ENCODE measurements at places on chromosomes 12 and 14.
A peak's percentile ranks its signal among the peaks of the same experiment; 100 is the strongest.

DNA sequence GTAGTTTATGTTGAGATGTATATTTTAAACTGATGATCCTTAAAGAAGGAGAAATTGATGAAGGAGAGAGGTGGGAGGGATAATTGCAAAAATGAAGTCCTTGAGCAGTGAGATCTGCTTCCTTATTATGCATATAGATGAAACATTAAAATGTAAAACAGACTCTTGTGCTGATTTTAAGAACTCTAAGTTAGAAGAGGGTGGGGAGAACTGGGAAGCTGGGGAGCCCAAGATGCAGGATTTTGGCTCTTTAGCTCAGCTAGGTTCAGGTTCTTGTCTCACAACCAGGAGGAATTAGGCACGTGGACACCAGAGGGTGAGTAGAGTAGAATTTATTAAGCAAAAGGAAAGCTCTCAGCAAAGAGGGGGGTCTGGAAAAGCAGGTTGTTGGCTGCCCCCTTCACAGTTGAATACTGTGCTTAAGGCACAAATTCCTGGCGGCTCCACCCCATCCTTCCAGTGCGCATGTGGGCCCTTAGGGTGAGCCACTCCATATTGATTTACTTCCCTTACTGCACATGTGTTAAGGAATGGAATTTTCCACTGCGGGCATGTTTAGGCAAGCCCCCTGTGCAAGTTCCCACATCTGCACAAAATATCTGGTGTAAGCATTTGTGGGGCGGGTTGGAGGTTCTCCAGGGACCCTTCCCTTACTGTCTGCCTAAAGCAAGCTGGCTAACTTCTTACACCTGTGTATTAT is 141.9 kb downstream of the BICD1 start:
- DNase-seq: no peak

GRCh38 chr12:104494793-104495158 is 38.0 kb downstream of the CHST11 start:
- no peak for DNase-seq

DNA sequence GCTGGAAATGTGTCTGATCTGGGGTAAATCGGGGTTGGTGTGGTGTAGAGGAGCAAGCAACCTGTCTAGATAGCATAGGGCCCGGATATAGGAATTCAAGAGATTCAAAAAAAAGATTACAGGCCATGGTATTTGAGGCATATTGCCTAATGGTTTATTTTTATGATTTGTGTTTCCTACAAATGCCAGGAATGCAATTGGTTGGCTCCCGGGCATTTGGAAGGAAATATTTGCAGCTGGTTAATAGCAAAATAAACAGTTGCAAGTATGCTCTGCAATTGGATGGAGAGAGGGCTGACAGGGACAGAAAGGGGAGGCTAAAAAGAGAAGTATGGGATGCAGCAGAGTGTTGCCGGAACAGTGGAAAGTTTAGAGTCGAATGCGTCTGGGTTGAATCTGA is 315.6 kb upstream of the ATP2B1 start:
- DNase-seq: no peak

GRCh38 chr14:102096569-102097188 is 9.8 kb upstream of the HSP90AA1 start:
- DNase-seq: peak; percentile 86

DNA sequence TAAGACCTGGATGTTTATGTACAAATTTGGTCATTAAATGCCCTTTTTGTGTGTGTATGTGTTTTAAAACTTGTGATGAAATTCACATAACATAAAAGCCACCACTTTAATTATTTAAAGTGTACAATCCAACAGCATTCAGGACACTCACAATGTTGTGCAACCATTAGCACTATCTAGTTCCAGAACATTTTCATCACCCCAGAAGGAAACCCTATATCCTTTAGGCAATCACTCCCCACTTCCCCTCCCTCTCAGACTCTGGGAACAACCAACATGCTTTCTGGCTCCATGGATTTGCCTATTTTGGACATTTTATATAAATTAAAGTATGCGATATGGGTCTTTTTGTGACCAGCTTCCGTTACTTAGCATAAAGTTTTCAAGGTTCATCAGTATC is 124.6 kb downstream of the TTC7B start:
- no peak for DNase-seq

GRCh38 chr12:96242597-96242996 is 48.4 kb downstream of the ELK3 start:
- DNase-seq: no peak

GRCh38 chr14:98623788-98624415 is 648.1 kb downstream of the BCL11B start:
- DNase-seq: no peak

- no peak for DNase-seq
Measured at GRCh38 chr12:50953047-50953446, 703 bp downstream of the HIGD1C start.

GRCh38 chr12:1013618-1014489 is 22.8 kb downstream of the ERC1 start:
- DNase-seq: no peak

GRCh38 chr12:104460041-104460719 is 3.4 kb downstream of the CHST11 start:
- peak; percentile 55 for DNase-seq

GRCh38 chr12:6826125-6826733 is 2.0 kb upstream of the P3H3 start:
- no peak for DNase-seq

GRCh38 chr14:104549536-104550339 is 29.8 kb upstream of the C14orf180 start:
- no peak for DNase-seq

- no peak for DNase-seq
Measured at GRCh38 chr12:24591079-24591626, 357.7 kb downstream of the BCAT1 start.

- peak; percentile 96 for DNase-seq
Measured at GRCh38 chr14:24146978-24147760, at the start of gene RNF31. TSS of gene RNF31 (plus strand) at chr14:24147498. CDS start at chr14:24147699, 201 bp downstream.

GRCh38 chr12:6435961-6436715 is 8.6 kb upstream of the CD27 start:
- DNase-seq: peak; percentile 54

- DNase-seq: no peak
Measured at GRCh38 chr12:25932971-25933370, 25.5 kb upstream of the RASSF8 start.

DNA sequence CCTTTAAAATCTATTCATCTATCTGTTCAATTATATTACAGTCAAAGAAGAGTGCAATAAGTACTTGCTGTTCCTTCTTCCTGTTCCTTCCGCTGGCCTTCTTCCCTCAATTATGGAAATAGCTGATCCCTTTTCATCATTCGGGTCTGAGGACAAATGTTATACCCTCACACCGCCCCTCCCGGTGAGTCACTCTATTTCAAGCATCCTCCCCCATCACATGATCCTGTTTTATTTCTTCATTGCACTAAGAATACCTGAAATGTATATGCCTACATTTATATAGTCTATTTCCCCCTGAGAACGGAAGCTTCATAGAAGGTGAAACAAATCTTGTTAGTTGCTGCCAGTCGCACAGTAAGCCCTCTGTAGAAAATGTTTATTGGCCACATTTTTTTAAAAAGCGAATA is 2.5 kb downstream of the SLC38A1 start:
- no peak for DNase-seq

GRCh38 chr12:78403136-78403535 is 461.4 kb upstream of the SYT1 start:
- DNase-seq: no peak

GRCh38 chr14:89247457-89248122 is 169.4 kb downstream of the FOXN3 start:
- peak; percentile 24 for DNase-seq

GRCh38 chr12:1707051-1707450 is 16.2 kb downstream of the ADIPOR2 start:
- DNase-seq: no peak

GRCh38 chr12:62793256-62794217 is 141.4 kb downstream of the PPM1H start:
- DNase-seq: peak; percentile 89

- DNase-seq: no peak
Measured at GRCh38 chr12:120936197-120936596, 32.0 kb upstream of the SPPL3 start.

GRCh38 chr12:116528498-116528897 is 30.7 kb upstream of the MAP1LC3B2 start:
- no peak for DNase-seq

GRCh38 chr12:22722779-22723178 is 97.8 kb downstream of the ETNK1 start:
- no peak for DNase-seq

- DNase-seq: no peak
Measured at GRCh38 chr12:125684968-125685790, 619.9 kb downstream of the AACS start.

- no peak for DNase-seq
Measured at GRCh38 chr14:81509321-81509720, 24.3 kb downstream of the SEL1L start.

DNA sequence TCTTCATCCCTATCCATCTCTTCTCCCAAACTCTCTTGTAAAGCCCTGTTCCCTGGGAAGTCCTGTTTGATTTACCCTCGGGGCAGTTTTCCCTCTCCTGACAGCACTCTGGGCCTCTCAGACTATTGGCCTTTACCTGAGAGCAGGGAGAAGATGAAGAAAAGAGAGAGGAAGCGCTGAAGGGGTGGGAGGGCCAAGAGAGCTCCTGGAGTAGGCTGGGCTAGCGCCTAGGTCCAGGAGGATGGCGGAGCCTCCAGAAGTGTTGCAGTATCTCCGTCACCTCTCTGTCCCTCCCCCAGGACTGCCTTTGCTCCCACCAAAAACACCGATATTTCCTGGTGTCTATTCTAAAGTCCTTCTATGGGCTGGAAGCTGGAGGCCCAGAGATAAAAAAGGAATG is 5.7 kb upstream of the IGFBP6 start:
- peak; percentile 13 for DNase-seq

DNA sequence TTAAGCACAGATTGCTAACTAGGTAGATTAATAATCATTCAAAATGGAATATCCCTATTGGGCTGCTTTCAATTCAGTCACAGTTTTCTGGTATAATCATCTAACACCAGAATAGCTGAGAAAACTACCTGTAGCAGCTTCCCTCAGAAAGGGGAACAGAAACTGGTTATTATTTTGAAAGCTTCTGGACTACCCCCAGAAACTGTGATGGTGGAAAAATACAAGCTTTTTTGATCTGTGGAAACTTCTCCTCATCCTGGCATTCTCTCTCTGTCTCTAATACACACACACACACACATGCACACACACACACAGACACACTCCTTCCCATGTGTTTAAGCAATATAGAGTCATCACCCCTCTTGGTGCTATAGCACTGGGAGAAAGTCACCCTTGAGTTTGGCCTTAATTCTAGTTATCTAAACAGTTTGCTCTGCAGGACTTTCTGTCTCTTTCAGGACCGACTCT is 251.5 kb upstream of the LMO3 start:
- DNase-seq: no peak

DNA sequence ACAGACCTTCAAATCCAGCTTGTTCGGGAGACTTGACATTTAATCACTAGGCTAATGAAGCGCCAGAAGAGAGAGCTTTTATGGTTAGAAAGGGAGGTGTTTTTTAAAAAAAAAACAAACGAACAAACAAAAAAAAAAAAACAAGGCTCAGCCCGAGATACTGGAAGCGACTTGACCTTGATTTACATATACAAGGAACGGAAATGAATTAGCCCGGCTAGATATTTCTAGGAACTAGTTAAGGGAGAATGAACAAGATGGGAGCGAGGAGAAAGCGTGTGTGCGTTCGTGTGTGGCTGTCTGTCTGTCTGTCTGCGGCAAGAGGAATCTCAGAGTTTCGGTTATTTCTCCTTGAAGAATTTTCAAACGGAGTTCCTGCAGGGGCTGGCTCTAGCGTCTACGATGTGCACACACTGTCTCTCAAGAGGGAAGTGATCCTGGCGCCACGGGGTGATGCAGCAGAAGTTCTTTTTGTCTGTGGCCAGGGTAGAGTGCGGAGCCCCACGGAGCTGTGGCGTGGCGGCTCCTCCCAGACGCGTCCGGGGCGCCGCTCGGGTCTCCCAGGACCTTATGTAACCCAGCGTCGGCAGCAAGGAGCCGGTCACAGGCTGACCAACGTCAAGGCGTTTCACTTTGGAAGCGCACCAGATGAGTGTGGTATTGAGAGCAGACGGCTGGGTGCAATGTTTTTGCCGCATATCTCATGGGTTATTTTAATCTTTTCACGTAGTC is 18.8 kb downstream of the SOCS2 start:
- peak; percentile 68 for DNase-seq

DNA sequence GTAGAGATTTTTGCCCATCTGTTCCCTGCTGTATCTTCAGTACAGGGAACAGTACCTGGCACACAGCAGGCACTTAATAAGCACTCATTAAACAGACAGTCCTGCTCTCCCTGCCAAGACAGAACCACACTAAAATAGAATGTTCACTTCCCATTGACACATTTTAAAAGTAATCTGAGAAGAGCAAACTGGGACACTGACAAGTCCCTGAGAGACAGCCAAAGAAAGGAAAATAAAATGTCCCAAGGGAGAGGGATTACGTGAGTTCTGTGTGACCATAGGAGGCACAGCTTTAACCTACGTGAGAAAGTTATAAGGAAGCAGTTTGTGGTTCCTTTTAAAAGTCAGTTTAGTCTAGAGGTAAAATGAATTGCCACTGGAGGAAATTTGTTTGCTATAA is 43.9 kb upstream of the SYCP3 start:
- no peak for DNase-seq
